Right forelimb (tissue), 1 donor: ENCODE measurements at places on chromosomes 2 and 18.

DNA sequence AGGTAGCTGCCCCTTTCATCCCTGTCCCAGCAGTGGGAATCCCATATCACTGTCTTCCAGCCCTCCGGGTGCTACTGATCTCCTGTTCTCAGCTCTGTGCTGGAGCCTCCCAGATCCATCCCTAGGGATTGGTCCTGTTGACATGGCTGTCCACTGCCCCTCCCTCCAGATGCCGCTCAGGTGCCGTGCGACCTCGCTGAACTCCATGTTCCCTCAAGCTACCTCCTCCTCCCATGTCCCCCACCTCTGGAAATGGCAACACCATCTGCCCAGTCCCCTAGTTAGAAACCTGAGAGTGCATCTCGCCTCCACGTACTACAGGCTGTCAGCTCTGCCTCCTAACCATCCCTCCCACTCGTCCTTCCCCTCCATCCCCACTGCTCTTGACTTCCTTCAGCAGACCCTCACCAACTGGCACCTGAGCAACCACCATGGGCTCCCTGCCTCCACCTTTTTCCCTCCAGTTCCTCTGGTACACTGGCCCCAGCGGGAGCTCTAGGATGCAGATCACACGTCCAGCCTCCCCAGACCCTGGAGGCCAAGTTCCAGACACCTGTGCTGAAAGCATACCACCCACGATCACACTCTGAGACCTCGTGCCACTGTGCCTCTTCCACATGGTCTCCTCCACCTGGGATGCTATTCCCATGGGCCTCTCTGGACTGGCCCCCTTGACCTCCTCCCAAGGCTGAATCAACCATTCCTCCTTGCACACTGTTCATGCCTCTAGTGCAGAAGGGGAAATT lies 106.8 kb downstream of the KLHL29 start:
- DNase-seq: no peak

GRCh38 chr2:191560411-191560980 lies 117.4 kb upstream of the NABP1 start:
- DNase-seq: no peak

DNA sequence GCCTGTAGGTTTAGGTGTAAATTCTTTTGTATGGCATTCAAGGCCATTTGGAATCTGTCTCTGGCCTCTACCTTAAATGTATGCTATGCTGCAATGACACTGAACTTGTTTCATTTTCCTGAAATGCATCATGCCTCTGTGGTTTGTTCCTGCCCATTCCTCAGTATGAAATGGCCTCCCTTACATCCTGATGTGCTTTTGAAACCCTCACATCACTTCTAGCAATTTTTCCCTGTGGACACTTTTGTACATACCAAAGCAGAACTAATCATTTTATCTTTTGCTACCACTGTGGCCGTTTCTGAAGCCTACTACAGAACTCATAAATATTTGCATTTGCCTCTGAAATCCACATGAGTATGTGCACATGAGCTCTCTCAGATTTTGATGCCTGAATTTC lies 557.2 kb downstream of the ERBB4 start:
- no peak for DNase-seq

- DNase-seq: peak; percentile 23
These were observed 11.0 kb downstream of the DYSF start for GRCh38 chr2:71464389-71464788.

- DNase-seq: no peak
These were observed 59.0 kb upstream of the LDLRAD4 start for GRCh38 chr18:13159579-13159978.

GRCh38 chr18:34661464-34662087 lies 48.5 kb upstream of the DTNA start:
- no peak for DNase-seq

GRCh38 chr2:26298638-26299393 lies 47.1 kb upstream of the SELENOI start:
- peak; percentile 72 for DNase-seq

DNA sequence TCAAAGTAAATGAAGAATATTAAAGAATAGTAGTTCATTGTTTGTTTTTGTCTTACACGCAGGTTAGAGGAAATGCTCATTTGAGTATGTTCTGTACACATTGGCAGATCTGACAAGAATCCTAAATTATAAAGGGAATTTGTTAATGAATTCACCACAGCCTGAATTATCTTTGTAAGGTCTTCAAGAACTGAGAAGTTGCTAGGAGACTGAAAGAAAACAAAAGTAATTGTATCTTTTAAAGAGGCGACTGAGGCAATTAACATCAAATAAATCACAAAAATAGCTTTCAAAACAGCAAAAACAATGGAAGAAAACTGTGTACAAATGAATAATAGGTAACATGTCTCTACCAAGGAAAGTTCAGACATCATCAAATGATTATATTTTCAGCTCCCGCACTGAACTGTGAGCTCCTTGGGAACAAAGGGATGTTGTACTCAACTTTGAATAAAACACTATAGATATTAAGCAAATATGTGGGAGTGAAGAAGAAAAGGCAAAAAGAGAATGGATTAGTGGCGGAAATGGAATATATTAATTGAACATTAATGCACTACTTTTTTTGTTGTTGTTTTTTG lies 51.7 kb upstream of the ATIC start:
- no peak for DNase-seq

- no peak for DNase-seq
These were observed 277.1 kb upstream of the CCDC68 start for GRCh38 chr18:55236150-55236931.

DNA sequence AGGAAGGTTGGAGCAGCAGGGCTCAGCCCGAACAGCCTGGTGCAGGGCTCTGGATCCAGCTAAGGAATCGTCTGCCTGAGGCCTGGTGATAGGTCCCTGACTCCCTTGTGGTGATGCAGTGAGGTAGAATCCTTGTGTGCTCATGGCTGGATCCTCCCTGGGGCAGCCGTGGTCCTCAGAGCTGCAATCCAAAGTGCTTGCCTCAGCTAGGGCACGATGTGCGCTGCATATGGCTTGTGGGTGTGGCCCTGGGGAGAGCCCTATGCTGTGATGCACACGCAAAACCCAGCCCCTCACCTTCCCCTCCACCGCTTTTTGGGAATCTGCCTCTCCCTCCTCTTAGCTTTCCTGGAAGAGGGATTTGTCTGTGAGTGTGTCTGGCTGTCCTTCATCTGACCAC lies 142.2 kb downstream of the DYSF start:
- no peak for DNase-seq

DNA sequence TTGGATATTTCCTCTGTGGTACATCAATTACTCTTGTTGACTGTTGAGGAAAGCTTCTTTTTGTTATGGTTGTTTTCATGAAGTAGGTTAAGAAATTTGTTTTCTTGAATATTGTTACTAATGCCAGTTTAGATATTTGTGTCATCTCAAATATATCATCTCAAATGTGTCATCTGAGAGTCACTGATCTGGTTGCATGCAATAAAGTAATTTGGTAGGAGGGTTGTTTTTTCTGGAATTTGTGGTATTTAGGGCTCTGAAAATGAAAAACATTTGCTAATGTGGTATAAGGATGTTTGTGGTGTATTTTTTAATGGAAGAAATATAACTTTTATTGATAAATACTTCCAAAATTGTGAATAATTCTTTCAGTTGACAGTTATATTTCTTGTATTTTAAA lies 117.7 kb downstream of the GREB1L start:
- DNase-seq: no peak

GRCh38 chr2:48126162-48126561 lies 219.9 kb upstream of the FBXO11 start:
- DNase-seq: no peak

DNA sequence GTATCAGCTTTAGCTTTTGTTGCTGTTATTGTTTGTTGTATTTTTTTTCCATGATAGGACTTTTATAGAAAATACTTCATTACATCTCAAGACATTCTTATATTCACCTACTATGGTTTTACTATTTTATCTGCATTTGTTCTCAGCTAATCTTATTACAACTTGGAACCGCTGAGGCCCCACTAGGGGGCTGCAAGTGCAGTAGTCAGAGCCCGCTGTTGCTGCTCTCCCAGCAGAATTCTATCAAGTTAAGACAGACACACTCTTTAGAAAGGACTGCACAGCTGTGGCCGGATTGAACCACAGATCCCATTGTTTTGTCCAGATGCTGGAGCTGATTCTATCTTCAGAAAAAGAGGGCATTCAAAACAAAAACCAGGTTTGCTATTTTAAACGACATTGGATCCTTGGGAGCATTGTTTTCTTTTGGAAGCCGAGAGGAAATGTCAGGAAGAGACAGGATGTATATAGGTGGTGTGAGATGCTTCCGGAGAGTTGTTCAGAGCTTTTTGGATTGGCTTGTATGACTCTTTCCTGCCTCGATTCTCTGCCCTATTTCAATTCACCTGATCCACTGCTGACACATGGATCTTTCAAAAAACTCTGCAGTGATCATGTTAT lies 105.7 kb upstream of the GAREM1 start:
- peak; percentile 48 for DNase-seq

- no peak for DNase-seq
These were observed 74.2 kb upstream of the ST6GAL2 start for GRCh38 chr2:106959975-106960682.

DNA sequence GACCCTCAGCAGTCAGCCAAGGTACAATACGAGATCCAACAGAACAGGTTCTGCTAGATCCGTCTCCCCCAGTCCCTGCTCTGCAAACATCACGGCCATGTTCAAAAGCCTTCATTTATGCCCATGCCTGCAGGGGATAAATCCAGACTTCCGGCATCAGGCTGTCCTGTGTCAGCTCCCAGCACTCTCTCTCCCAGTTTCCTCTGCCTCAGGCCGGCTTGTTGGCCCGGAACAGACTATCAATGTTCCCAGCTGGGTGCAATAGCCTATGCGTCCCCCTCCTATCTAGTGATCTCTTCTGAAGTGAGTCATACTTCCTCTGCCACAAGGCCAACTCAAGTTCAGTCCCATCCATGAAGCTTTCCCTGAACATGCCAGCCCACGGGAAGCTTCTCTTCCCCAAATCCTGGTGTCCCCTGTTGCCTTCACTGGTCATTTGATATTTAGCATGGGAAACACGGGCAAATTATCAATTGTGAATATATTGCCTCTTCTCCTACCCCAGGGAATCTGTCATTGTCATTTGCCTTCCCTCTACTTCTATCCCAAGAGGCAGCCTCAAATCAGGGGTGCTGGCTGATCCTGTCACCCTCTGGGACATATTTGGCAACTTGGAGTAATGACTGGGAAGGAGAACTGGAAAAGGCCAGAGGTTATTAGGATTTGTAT lies 51.1 kb downstream of the CAPN13 start:
- no peak for DNase-seq

- DNase-seq: no peak
These were observed 29.4 kb upstream of the TSPYL6 start for GRCh38 chr2:54285451-54285850.

- peak; percentile 10 for DNase-seq
These were observed 70.5 kb downstream of the SFXN5 start for GRCh38 chr2:73000808-73001570.

DNA sequence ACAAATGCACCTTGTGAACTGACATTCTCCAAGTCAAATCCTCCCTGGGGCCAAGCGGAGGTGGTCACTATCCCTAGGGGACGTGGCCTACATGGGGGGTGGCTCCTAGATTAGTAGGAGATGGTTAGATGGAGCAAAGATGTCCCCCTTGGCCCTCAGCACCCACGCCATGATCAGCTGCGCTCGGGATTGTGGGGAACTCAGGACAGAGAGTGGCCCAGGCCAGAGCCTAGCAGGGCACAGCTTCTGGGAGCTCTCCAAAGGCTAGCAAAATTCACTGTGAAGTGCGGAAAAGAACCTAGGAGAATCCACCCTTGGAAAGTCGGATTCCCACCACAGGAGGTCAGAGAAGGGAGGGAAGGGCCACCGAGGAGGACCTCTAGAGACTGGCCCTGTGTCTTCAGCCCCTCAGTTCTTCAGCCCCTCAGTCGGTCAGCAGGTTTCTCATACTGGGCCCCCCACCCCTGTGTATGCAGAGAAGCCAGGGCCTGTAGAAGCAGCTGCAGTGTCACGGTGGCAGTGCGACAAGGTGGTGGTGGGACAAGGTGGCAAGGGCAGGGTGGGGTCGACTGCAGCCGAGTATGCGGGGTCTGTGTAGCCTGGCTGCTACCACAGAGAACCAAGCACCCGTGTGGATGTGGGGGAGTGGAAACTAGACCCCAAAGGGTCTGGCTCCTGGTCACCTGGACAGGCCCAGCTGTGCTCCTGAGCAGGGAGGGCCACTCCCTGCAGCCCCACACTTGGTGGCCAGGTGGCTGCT lies 18.4 kb downstream of the GPR55 start:
- no peak for DNase-seq

DNA sequence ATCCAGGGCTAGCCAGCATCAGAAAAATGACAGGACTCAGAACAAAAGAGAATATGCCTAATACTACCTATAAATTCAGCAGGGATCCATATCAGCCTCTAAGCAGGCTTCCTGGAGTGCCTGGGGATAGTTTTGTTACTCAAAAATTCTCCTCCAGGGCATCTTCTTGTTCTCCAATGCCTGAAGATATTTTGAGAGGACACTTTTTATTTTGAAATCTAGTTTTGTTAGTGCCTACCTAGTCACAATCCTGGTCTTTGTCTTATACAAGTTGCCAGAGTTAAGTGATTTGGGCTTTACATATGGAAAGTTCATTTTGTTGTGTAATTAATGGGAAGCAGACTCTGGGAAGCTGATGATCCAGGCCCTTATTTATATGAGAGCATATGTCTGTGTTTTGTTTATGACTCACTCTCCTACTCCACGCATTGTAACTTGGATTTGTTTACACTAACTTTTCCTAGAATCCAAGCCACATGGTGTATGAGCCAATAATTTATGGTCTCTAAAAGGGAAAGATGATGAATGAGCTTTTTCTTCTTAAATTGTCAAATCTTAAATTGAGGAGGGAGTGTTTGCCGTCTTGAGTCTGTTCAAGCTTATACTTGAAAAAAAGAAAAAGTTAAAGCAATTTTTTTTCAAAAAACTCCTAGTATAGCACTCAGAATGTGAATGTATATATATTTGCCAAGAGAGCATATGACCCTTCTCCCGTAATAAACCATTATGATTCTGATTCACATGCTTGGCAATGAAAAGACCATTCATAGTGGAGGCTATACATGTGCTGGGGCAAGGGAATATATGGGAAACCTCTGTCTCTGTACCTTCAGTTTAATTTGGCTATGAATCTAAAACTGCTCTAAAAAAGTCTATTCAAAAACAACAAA lies 370.3 kb downstream of the SETBP1 start:
- no peak for DNase-seq

- no peak for DNase-seq
These were observed 19.1 kb downstream of the PARD6G start for GRCh38 chr18:80228051-80228848.

- no peak for DNase-seq
These were observed 143.4 kb downstream of the CAPN13 start for GRCh38 chr2:30663806-30664205.

DNA sequence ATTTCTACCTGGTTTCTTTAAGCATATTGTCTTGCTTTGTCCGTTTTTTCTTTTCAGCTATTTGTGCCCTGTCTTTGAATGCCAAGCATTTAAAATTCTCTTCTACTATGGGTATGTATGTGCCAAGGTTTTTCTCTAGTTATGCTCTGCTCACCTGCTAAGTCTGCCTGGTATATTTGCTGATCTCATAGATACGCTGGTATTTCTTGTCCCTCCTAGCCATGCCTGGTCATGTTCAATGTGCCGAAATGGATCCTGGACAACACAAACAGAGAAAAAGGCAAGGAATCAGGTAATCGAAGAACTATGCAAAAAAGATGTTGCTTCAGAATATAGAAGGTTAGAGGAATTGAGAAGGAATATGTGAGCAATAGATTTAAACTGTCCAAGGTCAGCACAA lies 14.9 kb upstream of the KDM3A start:
- DNase-seq: no peak

GRCh38 chr18:9712611-9713010 lies 4.5 kb downstream of the RAB31 start:
- no peak for DNase-seq
